ENCODE measurements at places on chromosomes 12 and 14.

DNA sequence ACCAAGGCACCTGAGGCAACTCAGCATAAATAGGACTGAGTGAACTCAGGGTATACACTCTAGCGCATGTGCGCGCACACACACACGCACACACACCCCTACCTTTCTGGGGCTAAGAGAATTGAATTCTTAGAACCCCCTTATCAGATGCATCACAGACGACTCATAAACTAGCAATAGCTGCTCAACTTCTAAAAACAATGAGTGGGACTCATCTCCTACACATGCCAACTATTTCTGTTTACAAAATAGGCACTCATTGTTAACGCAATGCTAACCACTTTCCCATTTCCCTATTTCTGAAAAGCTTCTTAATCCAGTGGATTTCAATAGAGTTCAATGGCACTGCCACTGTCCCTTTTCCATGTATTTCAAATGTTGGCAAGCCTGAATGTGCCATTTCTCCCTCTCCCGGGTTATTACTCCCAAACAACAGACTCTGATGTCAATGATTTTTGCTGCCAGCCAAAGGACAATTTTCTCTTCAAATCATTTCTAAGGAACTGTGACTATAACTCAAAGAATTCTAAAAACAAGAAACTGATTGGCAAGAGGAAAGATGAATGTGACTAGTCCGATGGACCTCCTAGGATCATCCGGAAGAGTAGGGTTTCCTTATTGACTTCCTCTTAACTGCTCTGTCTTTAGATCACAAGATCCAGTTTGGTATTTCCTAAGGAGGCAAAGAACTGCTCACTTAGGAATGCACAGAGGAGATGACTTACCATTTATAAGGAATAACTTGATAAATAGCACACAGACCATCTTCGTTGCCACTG, 48.8 kb downstream of the SLC38A1 start:
- DNase-seq = peak; percentile 53

GRCh38 chr12:102675672-102676071, 195.3 kb upstream of the IGF1 start:
- DNase-seq = no peak

DNA sequence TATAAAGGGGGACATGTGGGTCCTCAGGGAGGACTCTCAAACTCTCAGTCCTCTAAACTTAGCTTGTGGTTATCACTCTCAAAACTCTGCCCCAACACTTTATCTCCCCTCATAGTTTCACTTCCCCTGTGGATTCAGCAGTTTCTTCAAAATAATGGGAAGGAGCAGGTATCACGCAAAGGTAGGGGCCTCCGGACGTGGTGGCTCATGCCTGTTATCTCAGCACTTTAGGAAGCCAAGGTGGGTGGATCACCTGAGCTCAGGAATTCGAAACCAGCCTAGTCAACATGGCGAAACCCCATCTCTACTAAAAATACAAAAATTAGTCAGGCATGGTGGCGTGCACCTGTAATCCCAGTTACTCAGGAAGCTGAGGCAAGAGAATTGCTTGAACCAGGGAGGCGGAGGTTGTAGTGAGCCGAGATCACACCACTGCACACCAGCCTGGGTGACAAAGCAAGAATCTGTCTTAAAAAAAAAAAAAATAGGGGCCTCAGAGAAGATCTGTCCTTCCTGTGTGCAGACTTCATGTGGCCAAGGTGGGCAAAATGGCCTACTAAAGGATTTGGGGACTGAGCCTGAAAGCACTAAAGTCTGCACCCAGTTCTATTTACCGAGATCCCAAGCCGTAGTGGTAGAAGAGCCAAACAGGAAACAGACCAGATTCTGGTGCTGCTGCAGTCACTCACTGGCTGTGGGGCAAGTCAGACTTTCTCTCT, 6.4 kb downstream of the ITGB7 start:
- no peak for DNase-seq

GRCh38 chr14:70186900-70187451, 1.8 kb downstream of the SLC8A3 start:
- no peak for DNase-seq

DNA sequence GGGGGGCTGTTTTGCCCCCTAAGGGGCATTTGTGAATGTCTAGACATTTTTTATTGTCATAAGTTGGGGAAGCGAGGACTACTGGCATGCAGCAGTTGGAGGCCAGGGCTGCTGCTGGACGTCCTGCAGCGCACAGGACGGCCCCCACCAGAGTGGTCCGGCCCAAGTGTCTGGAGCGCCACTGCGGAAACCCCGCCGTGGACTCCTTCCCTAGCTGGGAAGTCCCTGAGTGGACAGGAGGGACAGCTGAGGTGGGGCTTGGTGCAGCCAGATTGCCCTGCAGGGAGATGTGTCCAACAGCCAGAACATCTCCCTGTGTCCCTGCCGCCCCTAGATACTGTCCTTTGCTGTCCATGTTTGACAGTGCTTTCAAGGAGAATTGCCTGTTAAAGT, 5.5 kb downstream of the CKB start:
- DNase-seq = no peak

DNA sequence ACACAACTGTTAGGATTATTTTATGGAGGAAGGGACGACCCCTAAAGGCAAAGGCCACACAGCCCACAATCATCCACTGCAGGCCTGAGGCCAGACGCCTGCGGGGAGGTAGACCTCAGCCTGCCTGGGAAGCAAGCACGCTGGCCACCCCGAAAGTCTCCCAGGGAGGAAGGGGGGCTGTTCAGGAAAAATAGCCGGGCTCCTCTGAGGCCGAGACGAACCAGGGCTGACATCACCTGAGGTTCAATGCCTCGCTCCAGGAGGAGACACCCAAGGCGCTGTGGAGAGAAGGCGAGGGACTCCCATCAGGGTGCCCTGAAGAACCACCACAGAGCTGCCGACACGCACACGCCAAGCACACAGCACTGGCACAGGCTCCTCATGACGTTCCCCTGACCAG, 127.4 kb downstream of the PIWIL1 start:
- DNase-seq = no peak

- DNase-seq = no peak
Measured at GRCh38 chr12:80861641-80862378, 75.9 kb downstream of the LIN7A start.

DNA sequence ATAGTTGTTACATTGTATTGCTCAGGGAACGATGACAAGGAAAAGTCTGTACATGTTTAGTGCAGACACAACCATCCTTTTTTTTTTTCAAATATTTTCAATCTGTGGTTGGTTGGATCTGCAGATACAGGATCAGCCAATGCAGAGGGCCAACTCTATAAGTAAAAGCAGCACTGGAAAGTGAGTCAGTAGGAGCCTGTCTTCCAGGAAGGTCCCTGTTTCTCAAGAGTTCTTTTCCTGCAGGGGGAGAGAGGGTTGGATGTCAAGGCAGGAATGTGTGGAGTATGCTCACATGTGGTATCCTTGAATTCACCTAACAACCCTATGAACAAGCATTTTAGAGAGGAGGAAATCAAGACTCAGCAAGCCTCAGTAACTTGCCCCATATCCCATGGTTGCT, 409.1 kb downstream of the NPAS3 start:
- DNase-seq = no peak

DNA sequence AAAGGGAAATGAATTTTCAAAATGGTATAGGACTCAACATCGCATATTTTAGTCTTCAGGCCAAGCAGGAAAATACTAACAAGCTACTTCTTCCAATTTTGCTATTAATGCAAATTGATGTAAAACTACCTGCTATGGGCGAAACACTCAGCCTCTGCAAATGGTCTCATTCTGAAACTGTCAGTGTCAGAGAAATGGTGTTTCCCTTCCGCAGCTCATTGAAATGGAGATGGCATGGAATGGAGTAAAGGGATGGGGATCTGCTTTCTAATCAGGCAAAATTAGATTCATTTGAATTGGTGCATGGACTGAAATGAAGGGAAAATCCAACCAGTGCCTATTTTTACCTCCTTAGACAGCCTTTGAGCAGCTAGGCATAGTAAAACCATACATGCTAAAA, 80.4 kb upstream of the EEA1 start:
- no peak for DNase-seq

DNA sequence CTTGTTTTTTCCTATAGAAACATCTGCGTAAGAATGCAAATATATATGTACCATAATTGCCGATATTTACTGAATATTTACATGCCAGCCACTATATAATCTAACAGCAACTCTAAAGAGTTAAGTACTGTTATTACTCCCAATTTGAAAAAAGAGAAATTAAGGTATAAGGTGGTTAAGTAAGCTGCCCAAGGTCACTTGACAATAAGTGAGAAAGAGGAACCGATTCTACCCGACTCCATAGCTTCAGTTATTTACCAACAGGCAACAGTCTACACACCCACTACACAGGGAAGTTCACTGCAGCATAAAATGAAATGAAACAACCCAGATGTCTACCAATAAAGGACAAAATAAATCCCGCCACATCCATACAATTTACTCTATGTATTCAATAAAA, 1.1 kb downstream of the MIS18BP1 start:
- DNase-seq = peak; percentile 27

- DNase-seq = no peak
Measured at GRCh38 chr12:88428350-88428749, 151.9 kb downstream of the KITLG start.

DNA sequence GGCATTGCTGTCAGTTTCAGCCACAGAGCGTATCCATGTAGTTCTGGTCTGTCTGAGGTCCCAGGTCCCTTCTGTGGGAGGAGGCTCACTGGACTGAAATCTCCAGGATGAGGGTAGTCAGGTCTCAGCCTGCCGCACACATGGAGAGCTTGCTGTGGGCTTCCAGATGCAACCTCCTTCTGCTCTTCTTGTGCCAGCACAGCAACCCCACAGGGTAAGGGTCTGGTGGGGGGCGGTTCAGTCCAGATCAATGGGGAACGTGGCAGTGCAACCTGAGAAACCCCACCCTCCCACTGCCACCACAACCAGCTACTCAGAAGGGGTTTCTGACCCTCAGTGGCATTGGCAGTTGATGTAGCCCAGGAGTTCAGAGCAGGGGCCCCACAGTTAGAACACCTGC, 61.2 kb downstream of the BEGAIN start:
- no peak for DNase-seq

DNA sequence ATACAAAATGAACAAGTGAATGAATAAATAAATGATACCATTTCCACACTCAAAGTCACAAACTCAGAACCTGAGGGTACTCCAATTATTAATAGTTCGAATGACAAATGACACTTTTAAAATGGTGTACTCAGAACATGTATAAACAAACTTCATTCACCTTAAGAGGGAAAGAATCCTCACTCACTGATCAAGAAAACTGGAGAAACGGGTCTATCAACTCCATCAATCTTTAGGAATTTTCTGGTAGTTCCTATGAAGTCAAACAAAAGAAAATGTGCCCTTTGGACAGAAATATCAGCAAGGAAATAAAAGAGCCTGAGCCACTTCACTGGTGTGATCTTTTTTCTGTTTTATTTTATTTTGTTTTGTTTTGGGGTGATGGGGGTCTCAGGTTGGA, 5.2 kb upstream of the NRDE2 start:
- peak; percentile 86 for DNase-seq

- DNase-seq = peak; percentile 60
Measured at GRCh38 chr14:75989134-75989533, 3.6 kb downstream of the IFT43 start.

GRCh38 chr14:32507029-32507984, 178.2 kb downstream of the AKAP6 start:
- DNase-seq = no peak

- DNase-seq = no peak
Measured at GRCh38 chr14:43166163-43166562, 1340.9 kb downstream of the FSCB start.

DNA sequence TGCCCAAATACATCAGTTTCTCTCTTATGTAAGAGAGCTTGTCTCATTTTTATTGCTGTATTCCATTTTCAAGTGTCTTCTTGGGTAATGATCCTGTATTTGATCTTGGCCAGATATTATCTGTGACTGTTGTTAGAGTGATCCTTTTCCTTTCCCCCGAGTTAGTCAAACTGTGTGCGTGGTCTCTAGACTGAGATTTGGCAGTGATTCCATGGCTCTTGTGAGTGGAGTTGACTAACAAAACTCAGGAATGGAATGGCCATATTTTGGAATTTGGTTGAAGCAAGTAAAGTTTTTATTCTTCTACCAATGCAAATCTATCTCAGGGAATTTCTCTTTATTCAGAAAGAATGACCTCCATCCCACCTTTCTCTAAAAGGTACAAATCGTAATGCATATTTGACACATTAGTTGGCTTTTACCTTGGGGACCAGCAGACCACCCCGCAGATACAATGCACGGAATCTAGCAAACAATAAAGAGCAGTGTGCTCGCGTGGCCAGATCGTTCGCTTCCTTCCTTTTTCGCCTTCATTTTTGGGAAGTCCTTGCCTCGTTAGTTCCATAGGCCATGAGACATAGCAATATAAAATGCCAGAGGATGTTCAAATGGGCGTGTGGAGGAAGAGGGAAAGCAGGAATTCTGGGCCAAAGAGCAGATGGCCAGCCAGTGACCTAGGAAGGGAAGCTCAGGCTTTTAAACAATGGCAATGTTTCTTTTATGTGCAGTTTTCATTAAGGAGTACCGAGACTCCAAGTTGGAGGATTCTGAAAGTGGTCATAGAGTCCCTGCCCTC, 24.4 kb downstream of the ETV6 start:
- DNase-seq = no peak

DNA sequence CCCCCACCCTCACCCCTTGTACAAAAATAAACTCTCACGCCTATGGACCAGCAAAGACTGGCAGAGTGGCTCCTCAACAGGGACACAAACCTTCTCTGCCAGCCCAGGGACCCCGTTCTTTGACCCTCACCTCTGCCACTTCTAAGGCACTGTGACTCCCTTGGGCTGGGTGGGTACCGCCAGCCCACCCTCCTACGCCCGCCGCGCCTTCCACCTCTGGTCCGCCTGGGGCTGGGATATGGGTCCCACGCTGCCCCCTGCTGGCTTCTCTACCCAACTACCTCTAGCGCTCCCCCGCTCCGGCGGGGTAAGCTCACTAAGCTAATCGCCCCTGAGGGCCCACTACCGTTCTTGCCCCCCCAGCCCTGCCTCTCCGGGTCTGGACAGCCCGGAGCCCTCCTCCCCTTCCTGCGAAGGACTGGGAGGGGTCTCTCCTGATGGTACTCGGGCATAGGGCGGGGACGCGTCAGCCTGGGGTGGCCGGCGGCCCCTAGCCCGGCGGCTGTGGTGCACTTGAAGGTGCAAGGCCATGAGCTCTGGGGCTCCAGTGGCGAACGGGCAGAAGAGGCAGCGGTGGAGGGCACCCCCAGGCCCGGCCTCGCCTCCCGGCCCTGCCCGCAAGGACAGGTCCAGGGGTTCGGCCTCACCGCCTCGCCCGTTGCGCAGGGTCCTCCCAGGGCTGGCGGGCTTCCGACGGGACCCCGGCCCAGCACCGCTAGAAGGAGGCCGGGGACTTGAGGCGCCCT, 8.1 kb downstream of the ZNF219 start:
- no peak for DNase-seq

- peak; percentile 20 for DNase-seq
Measured at GRCh38 chr14:94019329-94019728, 6.8 kb upstream of the OTUB2 start.

- no peak for DNase-seq
Measured at GRCh38 chr14:50808053-50808452, 22.9 kb downstream of the NIN start.

All from HT-29 (cell line).